ENCODE measurements at places on chromosomes 12 and 14.

DNA sequence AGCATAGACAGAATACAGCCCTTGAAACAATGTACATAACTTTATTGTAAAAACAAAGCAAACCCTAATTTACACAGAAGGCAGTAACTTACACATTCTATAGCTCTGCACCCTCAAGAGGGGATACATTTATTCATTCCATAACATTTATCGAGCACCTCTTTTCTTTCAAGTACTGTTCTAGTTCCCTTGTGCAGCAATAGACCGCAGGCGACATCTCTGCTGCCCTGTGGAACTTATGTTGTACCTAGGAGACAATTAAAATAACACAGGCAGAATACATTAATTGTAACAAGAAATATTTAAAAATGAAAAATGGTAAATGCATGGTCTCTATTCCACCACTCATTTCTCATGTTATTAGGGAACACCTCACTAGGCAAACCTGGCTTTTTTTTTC, 1.4 kb upstream of the ARHGDIB start:
- DNase-seq: no peak

- no peak for DNase-seq
Measured at GRCh38 chr12:54136844-54137580, 51.8 kb downstream of the SMUG1 start.

- no peak for DNase-seq
Measured at GRCh38 chr12:113896194-113896593, 69.9 kb downstream of the RBM19 start.

DNA sequence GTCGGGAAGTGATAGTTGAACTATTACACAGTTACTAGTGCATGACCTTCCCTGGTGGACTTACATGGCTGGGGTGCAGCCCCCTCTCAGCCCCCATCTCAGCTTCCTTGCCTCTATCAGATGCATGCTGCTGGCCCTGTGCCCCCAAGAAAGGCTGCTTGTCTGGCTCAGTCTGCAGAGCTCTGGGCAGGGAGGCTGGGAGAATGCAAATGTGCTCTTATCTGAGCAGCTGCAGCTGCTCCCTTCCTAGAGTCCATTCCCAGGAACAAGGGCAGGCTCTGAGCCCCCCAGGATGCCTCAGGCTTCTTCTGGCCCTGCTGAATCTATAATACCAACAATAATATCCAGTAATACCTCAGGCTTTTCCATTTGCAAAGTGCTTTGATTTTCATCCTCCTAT, 218.1 kb upstream of the SRRM4 start:
- DNase-seq: no peak

DNA sequence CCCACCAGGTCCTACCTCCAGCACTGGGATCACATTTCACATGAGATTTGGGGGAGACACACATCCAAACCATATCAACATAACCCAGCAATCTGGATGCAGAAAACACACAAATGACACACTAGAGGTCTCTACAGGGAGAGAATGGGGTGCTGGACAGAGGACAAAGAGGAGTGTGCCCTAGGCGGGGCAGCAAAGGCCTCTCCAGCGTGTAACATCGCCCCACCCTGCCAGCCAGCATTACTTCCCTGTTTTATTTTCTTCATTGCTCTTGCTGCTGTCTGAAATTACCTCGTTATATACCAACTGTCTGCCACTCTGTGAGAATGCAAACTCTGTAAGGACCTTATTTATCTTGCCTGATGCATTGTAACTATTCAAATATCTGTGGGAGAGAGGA, 61.1 kb downstream of the RIMBP2 start:
- no peak for DNase-seq

- DNase-seq: no peak
Measured at GRCh38 chr12:10607885-10608458, 5.4 kb downstream of the MAGOHB start.

- DNase-seq: no peak
Measured at GRCh38 chr14:97695456-97695981, 898.3 kb downstream of the VRK1 start.

GRCh38 chr12:12624498-12624992, 12.9 kb downstream of the CREBL2 start:
- no peak for DNase-seq

GRCh38 chr12:39237004-39237403, 205.9 kb downstream of the KIF21A start:
- no peak for DNase-seq

- DNase-seq: no peak
Measured at GRCh38 chr12:126488806-126489205, 1423.6 kb downstream of the AACS start.

DNA sequence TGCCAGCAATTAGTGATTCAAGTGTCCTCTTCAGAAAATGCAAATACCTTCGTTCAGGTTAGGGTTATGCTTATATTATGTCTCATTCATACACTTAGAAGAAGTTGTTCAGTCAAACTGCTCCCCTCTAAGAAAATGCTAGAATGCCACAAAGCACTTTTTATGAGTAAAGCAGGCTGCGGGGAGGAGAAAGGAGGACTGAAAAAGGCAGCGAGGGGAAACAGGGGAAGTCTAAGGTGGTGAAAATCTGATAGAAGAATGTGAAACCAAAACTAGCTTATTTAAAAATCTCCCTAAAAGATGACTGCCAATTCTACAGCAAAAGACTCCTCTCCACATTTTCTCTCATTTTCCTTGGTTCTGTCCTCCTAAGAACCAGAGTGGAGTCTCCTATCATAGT, 70.1 kb downstream of the PRKD1 start:
- DNase-seq: no peak

DNA sequence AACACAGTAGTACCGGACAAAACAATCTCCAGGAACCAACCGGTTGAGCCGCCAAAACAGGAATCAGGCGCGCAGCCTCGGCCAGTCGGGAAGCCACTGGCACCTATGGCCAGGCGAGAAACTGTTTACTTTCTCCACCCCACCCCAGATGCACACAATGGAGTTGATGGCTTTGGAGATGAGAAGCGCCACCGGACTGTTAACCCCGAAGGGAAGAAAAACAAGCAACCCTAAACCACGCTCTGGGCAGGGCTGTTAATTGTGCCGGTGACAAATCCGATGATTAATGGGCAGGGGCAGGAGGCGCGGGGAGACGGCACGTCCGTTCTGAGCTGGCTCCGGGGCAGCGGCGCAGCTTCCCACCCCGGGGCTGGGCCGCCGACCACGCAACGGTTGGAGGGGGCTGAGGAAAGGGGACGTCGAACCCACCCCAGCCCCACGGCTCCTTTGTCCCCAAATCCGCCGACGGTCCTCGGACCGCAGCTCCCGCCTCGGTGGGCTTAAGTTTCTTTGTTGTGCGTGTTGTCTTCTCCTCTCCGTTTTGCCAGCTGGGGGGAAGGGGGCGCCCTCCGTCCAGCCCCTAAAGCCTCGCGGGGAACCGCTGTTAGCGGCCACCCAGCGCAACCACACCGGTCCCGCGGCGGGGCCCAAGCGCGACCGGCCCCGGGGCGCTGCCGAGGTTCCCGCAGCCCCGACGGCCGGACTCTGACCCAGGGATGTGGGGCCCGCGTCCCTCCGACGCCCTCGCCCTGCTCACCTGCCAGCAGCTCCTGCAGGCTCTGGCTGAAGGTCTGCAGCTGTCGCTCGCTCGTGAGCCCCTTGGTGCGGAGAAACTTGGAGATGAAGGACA, 790 bp downstream of the BTG1 start:
- no peak for DNase-seq

- DNase-seq: no peak
Measured at GRCh38 chr14:99430491-99430890, 50.2 kb downstream of the SETD3 start.

DNA sequence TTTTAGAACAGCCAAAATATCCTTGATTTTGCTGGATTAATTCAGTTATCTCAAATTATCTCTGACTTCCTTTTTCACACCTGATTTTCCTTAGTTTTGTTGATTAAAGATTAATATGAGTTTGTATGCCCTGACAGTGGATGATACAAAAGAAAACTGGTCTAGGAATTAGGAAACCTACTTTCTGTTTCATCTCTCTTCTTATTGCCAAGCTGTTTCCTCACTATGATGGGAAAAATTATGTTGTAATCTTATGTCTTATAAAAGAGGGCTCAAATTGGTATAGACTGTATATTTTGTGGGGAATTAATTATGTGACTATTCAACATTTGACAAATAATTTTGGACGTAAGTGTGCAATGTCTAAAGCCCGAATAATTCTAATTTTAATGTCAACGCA, 271.6 kb downstream of the FBXL14 start:
- no peak for DNase-seq

GRCh38 chr14:72118841-72119240, 186.6 kb downstream of the RGS6 start:
- no peak for DNase-seq

- no peak for DNase-seq
Measured at GRCh38 chr12:123533672-123534643, at the start of gene RILPL1. RILPL1 (minus strand) TSS chr12:123533719; CDS start chr12:123533482, 237 bp downstream.

DNA sequence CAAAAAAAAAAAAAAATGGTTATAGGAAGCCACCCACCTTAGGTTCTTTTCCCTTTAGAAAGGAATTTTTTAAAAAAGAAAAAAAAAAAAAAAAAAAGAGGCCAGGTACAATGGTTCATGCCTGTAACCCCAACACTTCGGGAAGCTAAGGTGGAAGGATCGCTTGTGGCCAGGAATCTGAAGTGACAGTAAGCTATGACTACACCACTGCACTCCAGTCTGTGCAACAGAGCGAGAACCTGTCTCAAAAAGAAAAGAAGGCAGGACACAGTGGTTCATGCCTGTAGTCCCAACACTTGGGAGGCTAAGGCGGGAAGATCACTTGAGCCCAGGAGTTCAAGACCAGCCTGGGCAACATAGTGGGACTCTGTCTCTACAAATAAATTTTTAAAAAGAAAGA, 36.0 kb downstream of the SPTLC2 start:
- DNase-seq: peak; percentile 24

- no peak for DNase-seq
Measured at GRCh38 chr14:67856827-67857226, 37.2 kb downstream of the RAD51B start.

DNA sequence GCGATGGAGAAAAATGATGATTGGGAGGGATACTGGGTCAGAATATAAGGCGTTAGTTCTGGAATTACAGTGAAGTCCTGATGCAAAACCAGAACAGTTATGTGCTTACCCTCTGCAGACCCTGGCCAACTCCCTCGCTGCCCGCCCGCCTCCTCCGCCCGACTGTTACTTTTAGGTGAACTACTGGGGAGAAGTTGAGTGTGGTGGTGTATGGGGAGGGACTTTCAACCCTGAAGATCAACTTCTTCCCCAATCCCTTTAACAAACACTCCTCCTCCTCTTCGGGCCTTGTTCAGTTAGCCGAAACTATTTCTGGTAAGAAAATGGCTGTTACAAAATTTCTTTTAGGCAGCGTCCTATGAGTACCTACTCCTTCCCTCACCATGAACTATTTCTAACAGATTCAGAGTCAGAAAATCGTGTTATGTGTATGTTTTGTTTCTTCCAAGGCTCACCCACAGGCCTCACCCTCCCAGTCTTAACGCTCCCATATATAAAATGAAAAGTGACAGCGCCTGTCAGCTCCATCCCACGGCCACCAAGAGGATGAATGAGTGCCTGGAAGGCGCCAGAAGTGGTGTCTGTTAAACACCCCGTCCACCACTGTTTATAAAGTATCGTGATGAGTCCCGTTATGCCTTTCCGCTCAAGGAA, 1.3 kb downstream of the FBXO33 start:
- no peak for DNase-seq

DNA sequence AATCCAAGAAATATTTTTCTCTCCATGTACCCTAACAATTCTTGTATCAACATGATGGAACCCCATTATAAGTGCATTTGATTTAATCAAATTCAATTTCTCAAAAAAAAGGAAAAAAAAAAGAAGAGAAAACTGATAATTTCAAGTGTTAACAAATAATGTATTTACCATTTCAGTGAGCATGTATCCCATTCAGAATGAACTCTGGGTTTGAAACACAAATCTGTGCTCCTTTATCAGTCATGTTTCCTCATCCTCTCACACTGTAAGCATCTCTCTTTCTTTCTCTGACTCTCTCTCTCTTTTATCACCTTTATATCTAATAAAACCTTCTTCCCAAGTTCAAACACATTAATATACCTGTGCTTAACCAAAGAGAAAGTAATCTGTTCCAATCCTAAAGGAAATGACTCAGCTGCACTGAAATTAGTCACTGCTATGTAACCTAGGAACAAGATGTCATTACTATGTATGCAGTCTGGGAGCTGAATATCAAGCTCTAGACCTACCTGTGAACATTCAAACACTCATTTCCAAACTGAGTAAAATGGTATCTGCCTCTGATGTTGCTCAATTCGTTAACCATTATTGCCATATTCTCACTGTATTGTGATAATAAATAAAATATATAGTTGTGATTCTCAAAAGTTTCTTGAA, 135.0 kb upstream of the LRIG3 start:
- DNase-seq: no peak

- no peak for DNase-seq
Measured at GRCh38 chr12:120652656-120653435, 12.4 kb downstream of the CABP1 start.

- peak; percentile 34 for DNase-seq
Measured at GRCh38 chr14:52473557-52473956, 78.7 kb downstream of the TXNDC16 start.

GRCh38 chr14:75604979-75605851, 26.8 kb downstream of the FLVCR2 start:
- DNase-seq: peak; percentile 89

- DNase-seq: no peak
Measured at GRCh38 chr12:96121271-96121711, 72.9 kb upstream of the ELK3 start.

GRCh38 chr12:43711348-43711747, 47.2 kb downstream of the PUS7L start:
- DNase-seq: no peak

DNA sequence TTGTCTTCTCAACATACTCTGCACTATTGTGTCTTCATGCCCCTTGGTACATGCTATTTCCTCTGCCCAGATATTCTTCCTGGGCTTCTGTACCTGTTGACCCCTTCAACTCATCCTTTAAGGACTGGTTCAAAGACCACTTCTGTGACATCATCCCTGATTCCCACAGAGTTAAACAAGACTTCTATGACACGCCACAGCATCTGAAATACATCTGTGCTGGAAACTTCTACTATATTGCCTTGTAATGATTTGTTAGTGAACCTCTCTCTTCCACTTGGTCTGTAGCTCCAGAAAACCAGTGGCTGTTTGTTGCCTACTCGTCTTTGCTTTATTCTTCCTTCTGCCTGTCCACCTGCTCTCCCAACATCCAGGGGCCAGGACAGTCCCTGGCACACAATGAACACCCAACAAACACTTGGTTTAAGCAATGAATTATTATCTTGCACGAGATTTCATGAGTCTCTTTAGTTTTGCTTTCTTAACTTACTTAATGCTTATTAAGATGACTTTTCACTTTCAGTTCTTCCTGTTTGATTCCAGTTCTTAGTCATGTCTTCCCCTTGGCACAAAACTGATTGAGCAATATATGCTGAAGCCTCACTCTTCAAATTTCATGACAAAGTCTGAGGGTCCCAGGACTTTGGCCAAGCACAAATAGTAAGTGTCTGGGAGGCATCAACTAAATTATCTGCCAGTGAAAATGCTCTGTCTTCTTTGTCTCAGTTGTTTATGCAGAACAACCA, 485.9 kb downstream of the APAF1 start:
- DNase-seq: no peak

- no peak for DNase-seq
Measured at GRCh38 chr12:7666595-7666994, 887 bp upstream of the APOBEC1 start.

All from DMS79 treated with DMSO at 0.1 percent for 48 hours (cell line).